RCC 7860 (cell line): ENCODE measurements at places on chromosomes 12 and 14.

DNA sequence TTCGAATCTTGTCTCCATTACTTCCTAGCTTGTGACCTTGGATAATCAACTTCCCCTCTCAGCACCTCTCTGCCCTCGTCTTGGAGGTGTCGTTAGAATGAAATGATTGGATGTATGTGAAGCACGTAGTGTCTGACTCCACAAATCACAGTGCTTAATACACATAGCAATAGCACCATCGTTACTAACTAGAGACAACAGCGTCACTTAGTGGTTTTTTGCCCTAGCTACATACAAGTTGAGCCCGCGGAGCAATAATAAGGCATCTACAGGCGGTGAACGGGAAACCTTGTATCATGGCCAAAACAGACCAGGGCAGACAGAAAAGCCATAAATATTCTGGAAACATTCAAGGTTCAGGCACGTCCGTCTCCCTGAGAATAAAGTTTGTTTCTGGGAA lies 154.9 kb downstream of the ASCL4 start:
- no peak for DNase-seq

GRCh38 chr14:29925101-29925722 lies 2.4 kb downstream of the PRKD1 start:
- peak; percentile 52 for DNase-seq

GRCh38 chr12:45601390-45601789 lies 128.1 kb upstream of the ARID2 start:
- DNase-seq, result no peak

DNA sequence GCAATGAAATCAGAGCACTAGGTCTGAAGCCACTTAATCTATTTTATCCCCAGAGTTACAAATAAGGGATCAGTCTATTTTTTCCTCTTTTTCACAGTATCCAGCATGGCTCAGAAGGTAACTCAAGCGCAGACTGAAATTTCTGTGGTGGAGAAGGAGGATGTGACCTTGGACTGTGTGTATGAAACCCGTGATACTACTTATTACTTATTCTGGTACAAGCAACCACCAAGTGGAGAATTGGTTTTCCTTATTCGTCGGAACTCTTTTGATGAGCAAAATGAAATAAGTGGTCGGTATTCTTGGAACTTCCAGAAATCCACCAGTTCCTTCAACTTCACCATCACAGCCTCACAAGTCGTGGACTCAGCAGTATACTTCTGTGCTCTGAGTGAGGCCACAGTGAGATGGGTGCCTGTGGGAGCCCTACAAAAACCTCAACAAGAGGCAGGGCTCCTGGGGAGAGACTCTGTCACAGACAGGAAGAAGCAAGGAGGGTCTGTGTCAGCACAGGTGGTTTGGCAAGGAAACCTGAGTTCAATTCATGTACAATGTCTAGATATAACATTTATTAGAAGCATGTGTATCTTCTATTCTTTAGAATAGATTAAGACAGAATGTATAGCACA lies 334.3 kb upstream of the OR4E1 start:
- no peak for DNase-seq

GRCh38 chr12:5428332-5429221 lies 3.3 kb upstream of the NTF3 start:
- no peak for DNase-seq

DNA sequence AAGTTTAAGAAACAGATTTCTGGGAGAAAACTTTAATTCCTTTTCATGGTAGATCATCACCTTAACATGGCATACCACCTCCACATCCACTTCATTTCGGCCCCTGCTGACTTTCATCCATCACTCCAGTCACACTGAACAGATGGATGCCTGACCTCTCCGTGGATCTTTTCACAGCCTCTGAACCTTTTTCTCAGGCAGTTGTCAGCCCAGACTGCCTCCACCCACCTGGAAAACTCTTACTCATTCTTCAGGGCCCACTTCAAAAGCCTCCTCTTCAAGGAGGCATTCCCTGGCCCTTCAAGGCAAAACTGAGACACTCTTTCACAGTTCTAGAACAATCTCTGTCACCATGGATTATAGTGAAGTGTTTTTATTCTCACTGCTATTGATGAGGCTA lies 52.9 kb downstream of the GXYLT1 start:
- no peak for DNase-seq

GRCh38 chr14:37991027-37991426 lies 216.7 kb upstream of the SSTR1 start:
- no peak for DNase-seq

- peak; percentile 18 for DNase-seq
These were observed 23.2 kb downstream of the RAP1B start for GRCh38 chr12:68633614-68634558.
